ENCODE measurements at places on chromosomes 3 and 15.

GRCh38 chr3:52399593-52399992 is 45.3 kb downstream of the SEMA3G start:
- no peak for DNase-seq

DNA sequence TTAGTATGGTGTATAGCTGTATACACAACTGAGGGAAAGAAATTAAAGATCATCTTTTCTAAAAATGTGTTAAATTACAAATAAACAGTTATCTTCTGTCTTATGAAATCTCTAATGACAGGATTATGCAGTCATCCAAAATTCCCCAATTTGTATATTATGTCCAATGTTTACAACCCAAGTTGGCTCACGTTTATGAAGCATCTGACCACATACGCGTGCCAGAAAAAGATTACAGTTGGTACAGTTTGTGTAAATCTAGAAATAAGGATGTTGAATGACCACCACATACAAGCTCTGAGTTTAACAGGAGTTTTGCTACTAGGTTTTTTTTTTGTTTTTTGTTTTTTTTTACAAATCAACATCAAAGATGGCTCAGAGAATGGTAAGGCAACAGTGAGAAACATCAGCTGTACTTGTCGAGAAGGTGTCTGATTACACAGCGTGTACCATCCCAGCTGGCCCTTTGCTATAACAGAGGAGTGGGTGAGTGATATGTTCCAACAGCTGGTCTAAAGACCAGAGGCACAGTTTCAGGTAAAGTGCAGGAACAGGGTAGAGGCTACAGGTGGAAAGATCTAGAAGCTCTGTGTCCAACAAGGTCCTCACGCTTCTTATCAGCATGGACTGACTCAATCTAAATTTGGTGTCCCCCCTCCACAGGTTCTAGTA is 47.1 kb downstream of the USF3 start:
- no peak for DNase-seq

DNA sequence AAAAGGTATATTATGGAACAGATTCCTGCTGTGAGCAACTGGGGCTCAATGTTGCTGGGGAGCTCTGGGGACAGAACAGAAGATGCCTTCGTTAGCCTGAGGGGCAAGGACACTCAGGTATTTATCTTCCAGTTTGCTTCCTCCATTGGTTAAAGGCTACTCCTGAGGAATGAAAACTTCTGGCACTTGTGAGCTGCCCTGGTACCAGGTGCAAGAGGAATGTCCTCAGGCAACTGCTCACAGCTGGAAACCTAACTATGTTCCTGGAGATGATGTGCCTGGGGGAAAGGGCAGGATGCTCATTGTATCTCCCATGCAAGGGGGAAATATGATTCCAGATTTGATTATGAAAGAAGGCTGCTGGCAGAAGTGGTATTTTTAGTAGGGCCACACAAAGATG is 54.0 kb upstream of the BBX start:
- no peak for DNase-seq

DNA sequence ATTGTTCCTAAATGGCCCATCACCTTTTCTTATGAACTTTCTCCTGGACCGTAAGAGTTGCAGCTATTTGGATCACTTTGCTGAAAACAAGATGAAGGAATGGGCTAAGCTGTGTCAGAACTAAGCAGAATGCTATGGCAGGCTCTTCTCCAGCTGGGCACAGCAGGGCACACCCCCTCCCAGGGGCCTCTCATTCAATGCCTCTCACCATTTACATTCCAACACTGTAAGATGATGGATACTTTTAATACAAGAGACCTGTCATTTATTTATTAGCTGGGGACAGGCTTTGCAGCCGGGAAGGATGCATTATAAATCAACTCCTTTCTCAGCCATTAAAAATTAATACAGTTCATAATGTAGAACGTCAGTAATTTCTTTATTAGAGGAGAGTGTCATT is 240.1 kb downstream of the NTRK3 start:
- DNase-seq: no peak

GRCh38 chr3:128273109-128273840 is 120.0 kb downstream of the EEFSEC start:
- DNase-seq: no peak

DNA sequence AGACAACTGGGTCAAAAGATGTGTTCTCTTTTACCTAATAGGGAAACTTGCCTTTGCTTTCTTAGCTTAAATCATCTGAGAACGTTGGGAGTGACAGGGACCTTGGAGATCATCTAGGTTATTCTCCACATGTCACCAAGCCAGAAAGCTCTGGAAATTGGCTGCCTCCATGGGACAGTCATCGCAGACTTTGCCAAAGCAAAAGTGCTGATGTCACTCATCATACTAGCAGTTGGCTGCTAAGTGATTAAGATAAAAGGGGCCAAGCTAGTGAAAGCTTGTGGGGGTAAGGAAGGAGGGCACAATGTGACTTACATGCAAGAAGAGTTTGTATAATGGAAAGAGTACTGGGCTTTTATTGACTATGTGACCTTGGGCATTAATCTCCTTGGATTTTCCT is 198.0 kb upstream of the PFN2 start:
- DNase-seq: no peak

GRCh38 chr3:101998256-101998926 is 149.1 kb downstream of the NFKBIZ start:
- no peak for DNase-seq

GRCh38 chr3:32249184-32249782 is 10.8 kb downstream of the CMTM8 start:
- DNase-seq: peak; percentile 27

GRCh38 chr3:143586576-143586975 is 261.7 kb downstream of the SLC9A9 start:
- no peak for DNase-seq

DNA sequence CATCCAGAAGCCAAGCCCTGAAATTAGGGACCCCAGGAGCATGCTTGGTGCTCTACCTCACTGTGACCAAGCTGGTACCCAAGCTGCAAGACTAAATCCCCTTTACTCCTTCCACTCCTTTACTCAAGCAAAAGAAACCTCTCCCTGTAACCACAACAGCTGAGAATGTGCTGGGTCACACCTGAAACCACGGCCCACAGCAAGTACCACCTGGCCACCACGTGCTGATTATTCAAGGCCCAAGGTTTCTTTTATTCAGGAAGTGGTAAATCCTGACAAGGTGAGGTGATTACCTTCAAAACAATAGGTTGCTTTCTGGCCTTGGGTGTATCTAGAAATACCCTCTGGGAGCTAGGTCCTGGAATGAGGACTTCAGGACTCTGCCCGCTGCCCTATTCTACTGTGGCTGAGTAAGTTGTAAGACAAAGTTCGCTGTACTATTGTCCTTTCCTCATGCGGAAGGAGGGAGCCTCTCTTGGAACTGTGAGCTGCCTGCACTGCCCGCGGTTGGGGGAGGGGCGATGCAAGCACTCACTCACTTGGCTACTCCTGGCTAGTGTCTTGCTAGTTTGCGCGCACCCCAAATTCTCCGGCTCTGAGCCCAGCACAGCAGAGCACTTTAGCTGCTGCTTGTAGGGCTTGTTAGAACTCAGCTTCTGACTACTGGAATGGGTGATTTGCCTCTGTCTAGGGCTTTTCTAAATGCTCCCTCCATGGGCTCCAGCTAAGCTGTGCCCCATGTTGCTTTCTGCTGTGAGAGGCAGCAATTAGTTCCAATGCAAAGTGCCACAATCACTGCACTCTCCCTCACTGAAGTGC is 487.1 kb upstream of the CNTN3 start:
- DNase-seq: no peak

- peak; percentile 38 for DNase-seq
Observed at GRCh38 chr15:38427380-38427779, 26.5 kb upstream of the FAM98B start.

GRCh38 chr3:42020684-42021307 is 58.9 kb upstream of the ULK4 start:
- no peak for DNase-seq

GRCh38 chr15:44633603-44634002 is 29.9 kb downstream of the SPG11 start:
- DNase-seq: no peak

GRCh38 chr3:143595456-143596077 is 252.7 kb downstream of the SLC9A9 start:
- no peak for DNase-seq

DNA sequence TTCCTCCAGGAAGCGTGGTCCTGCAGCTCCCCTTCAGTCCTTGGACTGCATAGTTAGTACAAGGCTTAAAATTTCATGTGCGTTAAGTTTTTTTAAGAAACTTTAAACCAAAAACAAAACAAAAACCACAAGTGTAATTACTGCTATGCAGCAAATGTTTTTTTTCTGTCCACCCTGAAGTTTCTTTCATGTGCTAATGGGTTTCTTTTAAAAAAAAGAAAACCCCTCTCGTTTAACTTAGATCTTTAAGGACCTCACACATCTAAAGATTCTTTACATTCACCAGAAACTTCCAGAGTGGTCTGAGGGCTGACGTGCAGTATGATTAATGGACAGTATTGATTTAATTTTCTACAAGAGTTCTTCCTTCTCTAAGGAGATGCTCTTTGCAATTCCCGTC is 72.0 kb upstream of the PYGO1 start:
- no peak for DNase-seq

Data from T-helper 1 cell (primary cell).